ENCODE measurements at places on chromosomes 5 and 9.

GRCh38 chr5:1545805-1546355 lies 22.1 kb upstream of the LPCAT1 start:
- no peak for DNase-seq

- DNase-seq, result no peak
Measured at GRCh38 chr5:164009621-164010020, 504.2 kb downstream of the MAT2B start.

GRCh38 chr5:168030912-168031311 lies 260.5 kb upstream of the WWC1 start:
- DNase-seq, result no peak

- DNase-seq, result no peak
Measured at GRCh38 chr5:43099640-43100039, 21.1 kb upstream of the ZNF131 start.

DNA sequence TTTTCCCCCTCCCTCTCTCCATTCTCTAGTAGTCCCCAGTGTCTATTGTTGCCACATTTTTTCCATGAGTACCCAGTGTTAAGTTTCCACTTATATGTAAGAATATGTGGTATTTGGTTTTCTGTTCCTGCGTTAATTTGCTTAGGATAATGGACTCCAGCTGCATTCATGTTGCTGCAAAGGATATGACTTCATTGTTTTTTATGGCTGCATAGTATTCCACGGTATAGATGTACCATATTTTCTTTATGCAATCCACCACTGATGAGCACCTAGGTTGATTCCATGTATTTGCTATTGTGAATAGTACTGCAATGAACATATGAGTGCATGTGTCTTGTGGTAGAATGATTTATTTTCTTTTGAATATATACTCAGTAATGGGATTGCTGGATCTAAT lies 77.4 kb upstream of the MEGF10 start:
- DNase-seq, result no peak

DNA sequence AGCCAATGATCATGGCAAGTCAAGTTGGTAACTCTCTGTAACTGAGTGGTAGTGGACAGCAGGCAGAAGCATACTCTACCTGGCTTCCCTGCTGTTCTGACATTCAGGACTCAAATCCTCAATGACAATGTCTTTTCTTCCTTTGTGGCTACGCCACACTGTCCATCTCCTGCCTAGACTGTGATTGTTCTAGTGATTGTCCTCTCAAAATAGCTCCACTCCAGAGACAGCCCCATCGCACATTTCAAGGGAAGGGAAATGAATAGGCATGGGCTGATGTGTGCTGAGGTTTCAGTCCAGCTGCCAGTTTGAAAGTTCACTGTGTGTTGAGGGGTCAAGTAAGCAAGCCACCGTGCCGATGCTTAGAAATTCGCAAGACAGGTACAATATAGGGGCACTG lies 227.0 kb upstream of the WWC1 start:
- DNase-seq, result no peak

- DNase-seq, result peak; percentile 23
Measured at GRCh38 chr9:125894566-125894965, 147.4 kb downstream of the PBX3 start.

DNA sequence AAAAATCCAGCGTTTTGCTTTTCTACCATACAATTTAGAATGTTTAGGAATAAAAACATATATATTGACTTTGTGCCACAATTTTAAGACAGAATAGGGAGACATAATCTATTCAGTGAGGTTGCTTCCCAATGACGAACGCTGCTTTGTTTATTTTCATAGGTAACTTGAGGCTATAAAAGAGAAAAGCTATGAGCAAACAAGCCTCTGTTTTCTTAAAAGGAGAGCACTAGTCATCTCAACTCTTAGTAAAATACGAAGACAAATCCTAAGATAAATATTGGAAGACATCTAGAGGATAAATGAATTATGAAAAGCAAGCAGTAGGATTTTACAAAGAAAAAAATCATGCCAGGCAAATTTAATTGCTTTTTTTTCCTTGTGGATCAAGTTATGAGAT lies 363.6 kb downstream of the ANXA1 start:
- no peak for DNase-seq

DNA sequence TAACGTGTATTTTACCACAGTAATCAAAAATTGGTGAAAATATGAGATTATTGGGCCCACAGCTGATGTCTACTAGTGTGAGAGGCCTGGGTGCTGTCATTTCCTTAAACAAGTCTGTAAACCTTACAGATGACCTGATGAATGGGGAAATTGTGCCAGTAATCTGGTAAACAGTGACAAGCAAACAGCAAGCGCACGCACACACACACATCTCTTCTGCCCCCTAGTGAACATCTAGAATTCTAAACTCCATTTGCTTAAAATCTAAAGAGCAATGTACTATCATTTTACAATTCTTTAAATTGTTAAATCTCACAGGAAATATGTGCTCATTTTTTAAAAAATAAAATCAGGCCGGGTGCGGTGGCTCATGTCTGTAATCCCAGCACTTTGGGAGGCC lies 7.5 kb upstream of the RAPGEF1 start:
- DNase-seq, result peak; percentile 70

- DNase-seq, result peak; percentile 55
Measured at GRCh38 chr5:174505621-174506020, 218.8 kb upstream of the MSX2 start.

DNA sequence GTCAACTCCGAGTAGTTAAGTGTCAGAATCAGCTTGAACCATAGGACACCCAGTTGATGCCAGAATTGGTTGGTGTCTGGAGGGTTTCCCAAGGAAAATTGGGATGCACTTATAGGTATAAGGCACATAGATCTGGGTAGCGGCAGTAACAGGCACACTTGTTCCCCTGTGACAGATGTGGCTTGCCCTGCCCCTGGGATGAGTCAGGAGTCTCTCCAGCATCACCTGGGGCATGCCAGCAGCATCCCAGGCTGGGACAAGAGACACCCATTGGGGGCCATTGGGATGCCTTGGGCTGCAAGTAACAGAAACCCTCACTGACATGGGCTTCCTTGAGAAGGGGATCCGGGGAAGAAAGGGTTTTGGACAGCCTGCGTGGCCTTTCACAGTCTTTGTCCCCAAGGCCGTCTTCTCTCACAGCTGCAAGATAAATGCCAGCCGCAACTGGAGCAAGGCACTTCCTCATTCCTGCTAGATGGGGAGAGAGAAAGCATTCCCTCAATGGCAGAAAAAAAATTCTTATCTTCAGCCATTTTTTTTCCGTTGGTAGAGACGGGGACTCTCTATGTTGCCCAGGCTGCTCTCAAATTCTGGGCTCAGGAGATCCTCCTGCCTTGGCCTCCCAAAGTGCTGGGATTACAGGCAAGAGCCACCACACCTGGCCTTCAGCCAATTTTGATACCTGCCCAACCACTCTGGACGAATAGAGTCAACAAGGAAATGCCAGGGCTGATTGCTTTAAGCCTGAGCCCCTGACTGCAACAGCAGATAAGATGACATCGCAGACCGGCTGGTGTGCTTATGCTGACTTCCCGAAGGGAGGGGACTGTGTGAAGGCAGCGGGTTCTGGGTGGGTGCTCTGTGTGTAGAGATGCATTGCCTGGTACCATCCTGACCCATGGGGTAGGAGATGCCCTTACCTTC lies 13.3 kb upstream of the RNF130 start:
- no peak for DNase-seq

DNA sequence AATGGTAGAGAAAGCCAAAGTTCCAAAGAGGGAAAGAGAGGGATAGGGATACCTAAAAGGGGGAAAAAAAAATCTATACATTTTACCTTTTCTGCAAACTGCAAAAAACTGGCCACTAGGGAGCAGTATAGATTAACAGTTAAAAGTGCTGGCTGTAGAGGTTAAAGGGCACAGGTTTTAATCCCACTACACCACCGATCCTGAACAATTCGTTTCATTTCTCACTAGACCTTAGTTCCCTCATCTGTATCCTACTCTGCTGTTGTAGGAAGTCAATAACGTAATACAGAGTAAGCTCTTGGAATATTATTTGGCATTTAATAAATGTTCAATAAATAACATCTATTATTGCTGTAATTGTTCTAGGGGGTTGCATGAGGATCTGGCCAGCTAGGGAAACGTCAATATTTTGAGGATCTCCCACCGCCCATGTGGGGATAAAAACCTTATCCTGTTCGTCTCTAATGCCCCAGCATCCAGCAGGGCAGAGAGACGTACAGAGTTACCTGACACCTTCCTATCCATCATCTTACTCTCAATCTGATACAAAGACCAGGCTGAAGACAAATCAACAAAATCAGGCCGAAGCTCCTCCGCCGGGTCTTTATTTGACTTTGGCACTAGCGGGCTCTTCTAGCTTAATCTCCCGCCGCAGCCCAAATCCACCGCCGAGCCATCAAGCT lies 757 bp downstream of the CDC26 start:
- peak; percentile 79 for DNase-seq

GRCh38 chr9:89596937-89597555 lies 7.8 kb upstream of the GADD45G start:
- DNase-seq, result no peak

DNA sequence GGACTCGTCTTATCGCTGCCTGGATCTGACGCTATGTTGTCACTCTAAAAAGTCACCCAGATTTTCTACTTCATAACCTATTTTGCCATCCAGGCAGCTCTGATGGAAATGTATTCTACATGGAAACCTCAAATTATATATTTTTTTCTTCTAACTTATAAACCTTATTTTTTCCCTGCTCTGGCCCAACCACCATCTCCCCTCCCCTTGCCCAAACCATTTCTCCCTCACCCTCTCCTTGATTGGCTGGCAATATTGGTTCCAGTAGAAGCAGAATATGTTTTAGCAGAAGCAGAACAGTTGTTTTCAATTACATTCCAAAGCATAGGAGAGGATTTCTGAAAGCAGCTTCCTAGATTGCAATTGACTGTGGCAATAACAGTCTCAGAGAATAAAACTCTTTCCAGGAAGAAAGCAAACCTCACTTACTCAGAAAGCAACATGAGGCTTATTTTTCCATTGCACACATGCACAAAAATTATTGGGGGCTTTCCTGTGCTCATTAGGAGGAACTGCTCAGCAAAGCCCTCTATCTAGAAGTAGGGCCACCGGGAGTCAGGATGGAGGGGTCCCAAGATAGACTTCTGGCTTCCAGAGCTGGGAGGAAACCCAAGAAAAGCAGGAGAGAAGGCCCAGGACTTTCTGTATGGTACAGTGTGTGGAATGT lies 191.8 kb downstream of the ESM1 start:
- DNase-seq, result no peak

- DNase-seq, result no peak
Measured at GRCh38 chr5:2929779-2930178, 178.3 kb upstream of the IRX2 start.

DNA sequence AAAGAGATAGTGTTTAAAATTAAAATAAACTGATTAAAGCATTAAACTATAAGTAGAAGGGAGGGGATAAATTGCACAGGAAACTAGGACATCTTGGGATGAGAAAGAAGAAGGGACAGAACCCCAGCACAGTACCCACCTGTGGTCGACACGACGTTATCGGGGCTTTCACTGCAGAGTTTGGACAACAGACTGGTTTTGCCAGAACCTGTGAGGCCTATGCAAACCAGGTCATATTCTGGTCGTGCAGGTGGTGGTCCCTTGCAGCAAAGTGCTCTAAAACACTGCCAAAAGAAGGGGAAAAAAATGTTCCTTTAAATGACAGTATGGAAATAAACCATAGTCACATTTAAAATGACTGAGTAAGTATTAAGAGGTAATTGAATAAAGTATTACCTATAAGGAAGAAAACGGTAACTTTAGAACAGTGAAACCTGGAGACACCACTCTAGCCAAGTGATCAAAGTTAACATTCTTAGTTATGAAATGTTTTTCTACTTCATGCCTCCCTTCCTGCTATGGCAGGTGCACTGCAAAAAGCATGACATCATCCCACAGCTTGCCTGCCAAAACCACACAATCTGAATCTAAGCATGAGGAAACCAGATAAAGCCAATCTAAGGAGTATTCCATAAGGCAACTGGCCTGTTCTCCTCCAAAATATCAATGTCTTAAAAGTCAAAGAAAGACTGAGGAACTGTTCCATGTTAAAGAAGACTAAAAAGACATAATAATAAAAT lies 138.6 kb downstream of the ARL15 start:
- no peak for DNase-seq
